Activated CD8-positive, alpha-beta memory T cell treated with anti-CD3 and anti-CD28 coated beads, Interleukin-2, amount 50 U/mL, for 48 hours (primary cell): ENCODE measurements at places on chromosomes 5 and 9.

GRCh38 chr5:61559146-61559545 lies 227.1 kb downstream of the ZSWIM6 start:
- DNase-seq, result no peak

GRCh38 chr9:9523476-9524139 lies 1089.2 kb downstream of the PTPRD start:
- no peak for DNase-seq

DNA sequence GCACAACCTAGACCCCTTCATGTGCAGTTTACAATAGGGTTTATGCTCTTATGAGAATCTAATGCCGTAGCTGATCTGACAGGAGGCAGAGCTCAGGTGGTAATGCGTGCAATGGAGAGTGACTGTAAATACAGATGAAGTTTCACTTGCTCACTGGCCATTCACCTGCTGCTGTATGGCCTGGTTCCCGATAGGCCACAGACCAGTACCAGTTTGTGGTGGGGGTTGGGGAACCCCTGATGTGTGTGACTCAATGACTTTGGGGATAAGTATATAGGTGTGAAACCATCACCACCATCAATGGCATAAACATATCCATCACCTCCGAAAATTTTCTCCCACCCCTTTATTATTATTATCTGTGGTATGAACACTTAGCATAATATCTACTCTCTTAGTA lies 42.1 kb downstream of the TLR4 start:
- no peak for DNase-seq

DNA sequence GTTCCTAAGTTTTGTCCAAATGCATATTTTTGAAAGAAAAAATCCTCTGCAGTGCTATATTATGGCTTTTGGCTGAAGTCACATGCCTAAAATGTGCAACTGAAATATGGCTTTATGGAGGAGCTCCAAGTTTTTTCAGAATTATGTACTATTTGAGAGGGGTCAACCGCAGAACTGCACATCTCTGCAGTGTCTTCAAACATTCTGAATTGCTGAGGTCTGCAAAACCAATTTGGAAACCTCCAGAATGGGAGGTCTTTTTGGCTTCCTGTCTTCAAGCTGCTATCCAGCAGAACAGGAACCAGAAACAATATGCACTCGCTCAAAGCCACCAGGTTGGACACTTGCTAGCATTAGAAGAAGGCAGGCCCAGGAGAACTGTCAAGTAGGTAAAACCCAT lies 376.0 kb upstream of the PAPPA start:
- no peak for DNase-seq

GRCh38 chr5:113081091-113081839 lies 104.7 kb downstream of the DCP2 start:
- no peak for DNase-seq

DNA sequence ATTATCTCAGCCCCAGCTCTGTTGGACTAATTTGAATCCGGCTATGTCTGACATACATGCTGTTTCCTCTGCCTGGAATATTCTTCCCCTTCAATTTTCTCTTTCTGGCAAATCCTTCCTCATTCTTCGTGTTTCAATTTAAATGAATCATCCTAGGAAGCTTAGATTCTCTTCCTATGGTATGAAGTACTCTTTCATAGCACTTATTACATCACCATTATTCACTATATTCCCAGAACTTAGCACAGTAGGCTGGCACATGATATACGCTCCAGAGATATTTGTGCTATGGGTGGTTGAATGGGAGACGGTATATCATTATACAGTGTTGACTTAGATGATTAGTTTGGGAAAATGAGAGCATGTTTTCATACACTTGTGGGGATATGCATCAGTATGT lies 91.0 kb upstream of the JAK2 start:
- DNase-seq, result no peak

DNA sequence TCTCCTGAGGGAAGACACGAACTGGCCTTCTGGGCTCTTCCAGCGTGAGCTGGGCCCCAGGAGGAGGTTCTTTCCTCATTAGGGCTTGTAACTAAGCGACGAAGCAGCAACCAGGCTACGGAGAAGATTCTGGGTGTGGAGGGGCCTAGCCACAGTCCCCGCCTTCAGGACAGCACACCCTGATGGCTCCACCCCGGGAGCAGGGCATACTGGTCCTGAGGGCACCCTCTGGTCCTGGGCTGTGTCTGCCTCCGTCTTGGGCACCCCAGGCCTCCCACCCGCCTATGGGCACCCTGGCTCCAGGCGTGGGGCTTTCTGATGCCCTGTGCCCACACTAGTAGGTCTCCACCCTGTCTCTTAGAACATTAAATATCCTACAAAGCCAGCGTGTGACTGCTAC lies 136.4 kb downstream of the OLFM1 start:
- no peak for DNase-seq

GRCh38 chr5:72648480-72648879 lies 141.3 kb upstream of the ZNF366 start:
- DNase-seq, result no peak

DNA sequence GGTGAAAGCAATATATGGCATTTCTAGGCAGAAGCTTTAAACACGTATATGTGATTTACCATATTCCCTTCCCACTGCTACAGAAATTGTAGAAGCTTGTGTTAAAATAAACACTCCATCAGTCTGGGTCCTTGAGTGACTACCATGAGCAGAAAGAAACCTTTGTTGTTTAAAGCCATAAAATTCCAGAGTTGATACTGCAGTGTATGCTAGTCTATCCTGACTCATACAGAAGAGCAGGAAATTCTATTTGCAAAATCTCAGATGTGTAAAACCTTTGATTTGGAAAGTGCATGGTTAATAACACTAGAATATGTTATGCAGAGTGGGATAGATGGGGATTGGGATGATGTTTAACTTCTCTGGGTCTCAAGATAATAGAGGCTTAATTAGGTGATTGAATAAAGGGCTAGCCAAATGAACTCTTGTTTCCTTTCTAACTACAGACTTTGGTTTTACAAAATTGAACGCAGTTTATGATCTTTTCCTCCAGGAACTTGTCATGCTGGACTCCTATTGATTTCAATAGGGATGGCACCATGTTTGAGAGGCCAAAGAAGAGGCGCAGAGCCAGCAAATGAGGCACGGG lies 282.7 kb upstream of the VLDLR start:
- DNase-seq, result no peak

DNA sequence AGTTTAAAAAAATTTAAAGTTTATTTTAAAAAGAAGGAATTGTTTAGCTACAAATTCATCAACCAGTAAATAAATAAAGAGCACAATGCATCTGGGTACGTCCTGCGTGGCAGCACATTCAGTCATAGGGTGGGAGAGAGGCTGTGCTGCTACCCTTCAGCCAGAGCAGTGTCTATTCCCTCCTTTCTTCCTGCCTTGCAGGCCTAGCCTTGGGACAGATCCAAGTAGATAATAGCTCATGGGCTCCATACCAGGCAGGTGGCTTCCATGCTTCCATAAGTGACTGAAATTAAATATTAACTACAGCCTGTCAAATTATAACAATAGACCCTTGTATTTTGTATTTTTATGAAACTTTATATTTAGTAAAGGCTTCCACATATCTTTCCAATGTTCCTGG lies 408.3 kb upstream of the RGMB start:
- no peak for DNase-seq

- no peak for DNase-seq
These were observed 96.8 kb downstream of the RAPGEF6 start for GRCh38 chr5:131538177-131538593.

- DNase-seq, result no peak
These were observed 68.9 kb downstream of the BOD1 start for GRCh38 chr5:173547579-173547978.

DNA sequence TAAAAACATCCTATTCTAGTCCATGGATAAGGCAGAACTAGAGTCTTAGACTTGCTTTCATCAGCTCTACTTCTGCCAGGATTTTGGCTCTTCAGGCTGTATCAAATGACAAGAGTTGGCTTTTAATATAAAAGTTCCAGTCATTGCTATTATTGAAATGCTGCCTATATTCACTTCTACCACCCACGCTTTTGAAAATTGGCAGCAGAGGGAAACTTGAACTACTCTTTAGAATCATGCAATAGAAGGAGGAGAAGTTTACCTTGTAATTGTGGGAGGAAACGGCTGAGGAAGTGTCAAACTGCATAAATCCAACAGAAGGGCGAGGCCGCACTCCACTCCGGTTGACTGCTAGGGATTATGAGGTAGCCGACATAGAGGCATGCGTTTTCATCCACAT lies 122.6 kb upstream of the BASP1 start:
- DNase-seq, result no peak

GRCh38 chr5:57302164-57302563 lies 128.3 kb downstream of the GPBP1 start:
- peak; percentile 58 for DNase-seq

- DNase-seq, result no peak
These were observed 828 bp downstream of the NPR2 start for GRCh38 chr9:35792024-35792813.

DNA sequence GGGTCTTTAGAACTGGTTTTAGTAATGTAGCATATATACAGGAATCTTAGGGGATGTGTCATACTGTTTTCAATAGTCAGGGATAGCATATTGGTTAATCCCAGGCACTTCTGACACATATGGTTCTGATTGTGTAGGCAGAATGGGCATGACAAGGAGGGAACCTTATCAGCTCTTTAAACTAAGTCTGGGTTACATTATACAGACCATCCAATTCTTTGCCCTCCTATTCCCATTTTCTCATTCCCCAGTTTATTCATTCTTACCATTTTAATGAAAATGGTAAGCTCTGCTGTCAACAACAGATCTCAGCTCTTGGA lies 85.1 kb downstream of the NDUFAF2 start:
- DNase-seq, result no peak

DNA sequence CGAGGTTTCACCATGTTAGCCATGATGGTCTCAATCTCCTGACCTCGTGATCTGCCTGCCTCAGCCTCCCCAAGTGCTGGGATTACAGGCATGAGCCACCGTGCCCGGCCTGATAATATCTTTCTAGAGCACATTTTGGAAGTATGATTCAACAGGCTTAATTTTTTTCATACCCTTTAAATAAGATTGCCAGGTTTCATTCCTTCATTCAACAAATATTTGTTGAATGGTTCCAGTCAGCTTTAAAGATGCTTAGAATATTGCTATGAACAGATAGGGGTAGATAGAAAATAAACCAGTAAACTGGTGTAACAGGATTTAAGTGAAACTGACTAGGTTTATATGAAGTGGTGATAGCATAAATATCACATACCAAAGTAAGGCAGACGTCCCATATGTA lies 41.3 kb downstream of the DMXL1 start:
- no peak for DNase-seq

DNA sequence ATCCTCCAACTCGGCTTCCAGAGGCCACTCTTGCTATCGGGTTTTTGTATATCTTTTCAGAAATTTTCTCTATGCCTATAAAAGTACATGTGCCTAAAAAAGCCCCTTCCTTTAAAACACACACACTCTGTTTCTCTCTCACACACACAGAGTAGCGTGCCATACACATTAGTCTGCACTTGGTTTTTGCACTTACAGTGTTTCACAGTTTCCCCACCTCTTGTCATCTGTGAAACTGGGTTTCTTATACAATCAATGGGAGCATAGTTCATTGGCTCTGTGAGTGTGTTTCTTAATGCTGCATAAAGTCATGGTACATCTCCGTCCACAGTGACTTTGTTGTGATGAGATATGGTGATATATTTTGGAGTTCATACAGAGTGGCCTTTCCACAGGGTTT lies 664 bp upstream of the IGFBPL1 start:
- DNase-seq, result no peak

- no peak for DNase-seq
These were observed 42.5 kb downstream of the ITGA2 start for GRCh38 chr5:53031695-53032096.

- no peak for DNase-seq
These were observed 129.3 kb downstream of the EFNA5 start for GRCh38 chr5:107541400-107541799.

DNA sequence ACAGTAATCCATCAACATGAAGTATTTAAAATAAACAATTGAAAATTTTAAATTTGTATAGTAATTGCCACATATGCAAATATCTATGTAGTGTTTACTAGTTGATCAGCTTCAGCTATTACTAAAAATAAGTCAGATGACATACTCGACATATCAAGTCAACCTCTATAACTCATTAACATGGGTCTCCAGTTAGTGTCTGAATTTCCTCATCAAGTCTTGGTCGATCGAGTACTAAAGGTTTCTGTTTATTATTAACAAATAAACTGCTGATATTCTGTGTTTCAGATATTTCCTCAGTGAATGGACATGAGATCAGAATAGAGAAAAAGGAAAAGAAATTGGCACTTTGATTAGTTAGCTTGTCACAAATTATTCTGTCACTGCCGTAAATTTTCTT lies 266.5 kb upstream of the ITGA1 start:
- no peak for DNase-seq
